Cardiac ventricle fibroblast (primary cell): ENCODE measurements at places on chromosomes 7 and 10. TPM values are rescaled to one million over a fixed set of nuclear protein-coding genes. Genes with fewer than 3 reads are reported as not detected.

Gene TFEC
- not detected in 2 replicates for total RNA-seq

Gene NANOS1
- 1.7 and 2.0 TPM in 2 replicates for total RNA-seq

Gene TMEM176A
- total RNA-seq = 0.31 and 0.54 TPM in 2 replicates

Gene LRWD1
- 11.8 and 13.9 TPM in 2 replicates for total RNA-seq

Gene TMEM236
- total RNA-seq = 0.06 and 0.15 TPM in 2 replicates

Gene GPR158
- total RNA-seq = 0.15 and 1.1 TPM in 2 replicates

Gene GPR146
- total RNA-seq = 9.2 and 13.6 TPM in 2 replicates

Gene CDC14C
- total RNA-seq = not detected in 2 replicates

Gene PGAM2
- not detected in 2 replicates for total RNA-seq

Gene RNF148
- total RNA-seq = 0.19 and 0.20 TPM in 2 replicates

Gene ATP6V1F
- 58.9 and 98.5 TPM in 2 replicates for total RNA-seq

Gene ASIC3
- total RNA-seq = 0.37 TPM in 1 of 2 replicates, not detected in the other

Gene SEMA3E
- 0.15 and 0.25 TPM in 2 replicates for total RNA-seq

Gene SEC61A2
- total RNA-seq = 2.0 and 3.1 TPM in 2 replicates

Gene TMEM270
- total RNA-seq = not detected in 2 replicates

Gene MICU1
- total RNA-seq = 28.4 and 29.6 TPM in 2 replicates

Gene PNLIPRP2
- total RNA-seq = not detected in 2 replicates

Gene TMEM273
- total RNA-seq = 0.12 TPM in 1 of 2 replicates, not detected in the other

Gene ADIRF
- total RNA-seq = 13.2 and 14.4 TPM in 2 replicates

Gene TPK1
- total RNA-seq = 2.2 and 3.0 TPM in 2 replicates

Gene PTF1A
- total RNA-seq = not detected in 2 replicates

Gene FKBP6
- total RNA-seq = not detected in 2 replicates

Gene LBX1
- not detected in 2 replicates for total RNA-seq

Gene CYP2C18
- not detected in 2 replicates for total RNA-seq
